ENCODE measurements at places on chromosomes 3 and 15.

- no peak for DNase-seq
Observed at GRCh38 chr3:103752986-103753385, 1318.2 kb downstream of the ZPLD1 start.

GRCh38 chr3:15217841-15218267 lies 11.8 kb downstream of the CAPN7 start:
- DNase-seq = no peak

GRCh38 chr3:123261666-123262065 lies 59.9 kb downstream of the SEC22A start:
- no peak for DNase-seq

DNA sequence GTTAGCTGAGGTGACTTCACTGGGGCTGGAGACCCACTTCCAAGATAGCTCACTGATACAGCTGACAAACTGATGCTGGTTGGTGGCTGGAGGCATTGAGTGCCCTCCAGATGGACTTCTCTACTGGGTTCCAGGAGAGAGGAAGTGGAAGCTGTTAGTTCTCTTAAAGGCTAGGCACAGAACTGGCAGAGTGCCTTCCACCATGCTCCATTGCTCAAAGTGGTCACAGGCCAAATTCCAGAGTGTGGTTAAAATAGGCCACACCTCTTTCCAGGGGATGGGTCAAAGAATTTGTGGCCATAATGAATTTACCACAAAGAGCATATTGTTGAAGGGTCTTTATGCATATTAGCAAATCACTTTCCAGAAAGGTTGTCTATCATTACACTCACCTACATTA lies 74.2 kb downstream of the NMD3 start:
- no peak for DNase-seq

GRCh38 chr3:43695863-43696262 lies 5.1 kb downstream of the ABHD5 start:
- DNase-seq = no peak

GRCh38 chr3:190877925-190878324 lies 15.4 kb upstream of the GMNC start:
- DNase-seq = no peak

- no peak for DNase-seq
Observed at GRCh38 chr3:30048431-30048830, 558.0 kb upstream of the TGFBR2 start.

GRCh38 chr3:54324103-54324502 lies 201.8 kb downstream of the CACNA2D3 start:
- no peak for DNase-seq

- DNase-seq = no peak
Observed at GRCh38 chr15:43515741-43516140, 1.7 kb upstream of the MAP1A start.

- DNase-seq = no peak
Observed at GRCh38 chr3:77042882-77043281, 3.0 kb downstream of the ROBO2 start.

DNA sequence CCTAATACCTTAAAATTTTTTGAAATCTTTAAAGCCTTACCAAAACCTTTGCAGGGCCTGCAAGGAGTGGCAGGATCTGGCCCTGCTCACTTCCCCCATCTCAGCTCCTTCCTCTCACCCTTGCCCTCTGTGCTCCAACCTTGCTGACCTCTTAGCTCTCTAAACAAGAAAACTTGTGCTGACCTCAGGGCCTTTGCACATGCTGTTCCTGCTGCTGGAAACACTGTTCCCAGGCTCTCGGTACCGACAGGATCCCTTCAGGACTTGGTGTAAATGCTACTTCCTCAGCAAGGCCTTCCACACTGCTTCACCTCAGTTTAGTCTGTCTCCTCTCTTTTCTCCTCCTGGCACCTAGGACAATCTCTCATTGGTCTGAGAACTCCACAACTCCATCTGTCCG lies 155.4 kb upstream of the IQSEC1 start:
- no peak for DNase-seq

DNA sequence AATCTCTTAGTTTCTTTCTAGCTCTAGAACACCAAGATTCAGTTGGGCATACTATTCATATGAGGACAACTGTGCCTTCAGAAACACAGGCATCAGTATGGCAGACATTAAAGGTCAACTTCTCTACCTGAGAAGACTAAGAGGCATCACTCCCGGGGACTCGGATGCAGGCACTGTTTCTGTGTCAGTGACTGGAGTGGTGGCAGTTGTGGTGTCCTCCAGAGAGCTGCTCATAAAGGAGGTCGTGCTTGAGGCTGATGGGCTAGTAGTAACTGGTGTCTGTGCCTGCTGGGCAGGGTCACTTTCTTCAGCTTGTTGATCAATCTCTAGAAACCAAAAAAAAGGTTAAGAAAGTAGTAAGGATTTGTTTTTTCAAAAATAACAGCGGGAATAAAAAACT lies 75.2 kb downstream of the FBXL22 start:
- DNase-seq = no peak

DNA sequence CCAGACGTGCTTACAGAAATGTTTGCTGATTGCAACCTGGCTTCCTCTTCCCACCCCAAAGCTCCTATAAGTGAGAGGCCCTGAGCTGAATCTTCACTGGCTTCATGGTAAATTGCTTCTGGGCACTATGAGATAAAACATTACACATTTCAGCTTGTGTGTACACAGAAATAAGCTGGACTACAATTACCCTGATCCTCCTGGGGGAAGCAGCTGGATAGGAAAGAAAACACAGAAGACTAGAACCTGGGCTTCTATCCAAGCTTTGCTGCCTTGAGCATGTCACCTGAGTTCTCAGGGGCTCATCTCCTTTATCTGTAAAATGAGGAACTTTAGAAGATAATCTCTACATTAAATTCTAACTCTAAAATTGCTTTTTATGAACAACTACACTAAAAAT lies 40.3 kb downstream of the THBS1 start:
- no peak for DNase-seq

DNA sequence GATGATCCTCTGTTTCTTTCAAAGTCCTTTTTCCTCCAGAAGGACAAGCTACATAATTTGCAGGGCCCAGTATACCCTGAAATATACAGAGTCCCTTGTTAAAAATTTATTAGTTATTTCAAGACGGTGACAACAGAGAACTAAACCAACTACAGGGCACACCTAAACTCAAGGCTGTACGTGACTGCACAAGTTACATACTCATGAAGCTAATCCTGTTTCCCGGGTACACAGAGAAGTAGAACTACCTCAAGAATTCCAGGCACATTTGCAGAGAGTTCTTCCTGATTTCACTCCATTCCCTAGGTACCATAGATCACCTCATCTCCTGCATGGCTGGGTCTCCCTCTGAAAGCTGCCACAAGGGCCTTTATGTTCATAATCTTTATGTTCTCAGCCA lies 279.4 kb upstream of the ARL6 start:
- DNase-seq = no peak

DNA sequence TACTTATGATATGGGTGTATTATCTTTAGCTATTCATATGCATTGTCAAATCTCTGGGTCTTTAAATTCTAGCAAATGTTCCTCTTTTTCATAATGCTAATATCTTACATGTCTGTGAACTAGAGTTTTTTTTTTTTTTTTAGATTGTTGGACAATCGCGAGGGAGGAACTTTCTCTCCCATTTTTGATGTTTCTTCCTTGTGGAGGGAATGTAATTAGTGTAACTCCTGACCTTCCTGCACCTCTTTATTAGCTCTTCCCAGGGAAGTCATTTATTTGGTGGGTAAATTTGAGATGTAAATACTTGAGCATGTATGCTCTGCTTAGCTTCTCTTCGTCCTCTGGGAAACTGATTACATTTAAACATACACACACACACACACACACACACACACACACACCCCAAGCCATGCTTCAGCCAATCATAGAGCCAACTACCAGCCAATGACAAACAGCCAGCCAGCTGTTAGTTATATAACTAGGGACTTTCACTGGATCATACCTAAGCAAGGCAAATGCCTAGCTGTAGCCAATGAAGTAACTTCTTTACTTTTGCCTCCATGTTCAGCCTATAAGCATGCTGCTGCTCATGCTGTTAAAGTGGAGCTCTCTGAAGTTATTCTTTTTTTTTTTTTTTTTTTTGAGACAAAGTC lies 8.3 kb upstream of the USP8 start:
- no peak for DNase-seq

DNA sequence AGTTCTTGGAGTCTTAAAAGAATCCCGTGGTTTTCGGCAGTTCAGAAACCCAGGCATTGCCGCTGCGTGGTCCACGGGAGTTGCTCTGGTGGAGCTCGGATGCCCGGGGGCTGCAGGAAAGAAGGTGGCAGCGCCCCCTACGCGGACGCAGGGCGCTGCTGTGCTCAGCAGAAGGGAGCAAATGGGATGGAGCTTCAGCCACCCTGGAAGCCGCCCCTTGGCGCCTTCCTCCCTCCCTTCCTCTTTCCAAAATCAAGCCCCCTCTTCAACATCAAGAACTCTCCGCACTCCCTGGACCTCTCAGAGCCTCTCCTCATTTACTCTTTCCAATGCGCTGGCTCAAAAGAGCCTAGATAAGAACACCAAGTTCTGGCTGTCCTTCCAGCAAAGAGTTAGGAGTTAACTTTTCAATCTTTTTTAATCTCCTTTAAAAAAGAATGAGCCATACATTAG lies 880 bp upstream of the CHRNA7 start:
- DNase-seq = no peak

GRCh38 chr15:83078712-83079111 lies 11.7 kb upstream of the BTBD1 start:
- no peak for DNase-seq

DNA sequence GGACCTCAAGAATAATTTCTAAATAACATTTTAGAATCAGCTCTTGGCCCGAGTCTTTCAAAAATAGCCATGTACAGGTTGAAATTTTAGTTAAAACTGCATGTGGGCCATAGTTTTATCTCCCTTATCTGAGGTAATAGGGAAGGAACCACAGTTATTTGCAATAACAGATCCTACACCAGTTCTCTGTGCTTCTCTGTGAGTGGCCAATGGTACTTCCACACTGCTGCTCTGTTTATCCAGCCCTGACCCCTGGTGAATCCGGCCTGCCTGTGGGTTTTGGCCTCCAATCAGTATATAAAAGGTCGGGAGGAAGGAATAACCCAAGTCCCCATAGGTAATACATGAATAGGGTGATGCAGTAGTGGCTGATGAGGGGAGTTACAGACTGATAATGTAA lies 48.0 kb upstream of the TNIK start:
- no peak for DNase-seq

- no peak for DNase-seq
Observed at GRCh38 chr15:64146520-64146884, 5.0 kb upstream of the SNX22 start.

DNA sequence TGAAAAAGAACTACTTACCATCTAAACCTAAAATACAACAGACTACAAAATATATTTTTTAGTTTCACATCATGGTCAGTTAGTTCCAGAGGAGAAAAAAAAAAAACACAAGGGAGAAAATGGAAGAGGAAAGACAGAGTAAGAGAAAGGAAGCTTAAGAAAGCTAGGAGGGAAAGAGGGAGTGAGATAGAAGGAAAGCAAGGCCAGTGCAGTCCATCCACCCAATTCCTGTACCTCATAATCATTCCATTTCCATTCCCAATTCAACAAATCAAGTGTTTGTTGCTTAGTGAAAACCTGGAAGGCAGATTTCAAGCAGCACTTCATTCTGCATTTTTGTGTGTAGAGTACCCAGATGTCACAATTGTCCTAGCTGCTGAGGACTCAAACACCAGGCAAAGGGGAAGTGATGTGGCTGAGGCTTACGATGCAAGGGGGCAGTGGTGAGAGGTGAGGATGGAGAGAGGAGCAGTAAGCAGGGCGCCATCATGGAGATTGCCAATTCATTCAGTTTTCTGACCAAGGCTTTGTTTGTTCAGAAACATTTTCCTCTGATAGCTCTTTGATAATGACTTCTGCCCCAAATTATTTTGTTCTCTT lies 83.6 kb upstream of the GSK3B start:
- no peak for DNase-seq

DNA sequence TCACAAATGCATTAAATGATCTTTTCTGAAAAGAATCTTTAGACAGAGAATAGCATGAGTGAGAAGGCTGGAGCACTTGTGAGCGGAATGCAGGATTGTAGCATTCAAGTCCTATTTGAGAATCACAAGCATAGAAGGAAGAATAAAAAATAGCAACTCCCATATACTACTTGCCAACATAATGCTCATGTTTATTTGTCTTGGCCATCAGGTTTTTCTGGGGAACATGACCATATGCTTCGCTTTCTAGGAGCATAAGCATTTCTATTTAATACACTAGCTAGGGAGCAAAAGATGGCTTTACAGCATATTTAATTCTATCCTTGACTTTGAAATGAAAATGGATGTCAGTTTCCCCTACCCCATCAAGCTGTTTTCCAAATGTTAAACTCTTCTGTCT lies 170.3 kb upstream of the MITF start:
- no peak for DNase-seq

DNA sequence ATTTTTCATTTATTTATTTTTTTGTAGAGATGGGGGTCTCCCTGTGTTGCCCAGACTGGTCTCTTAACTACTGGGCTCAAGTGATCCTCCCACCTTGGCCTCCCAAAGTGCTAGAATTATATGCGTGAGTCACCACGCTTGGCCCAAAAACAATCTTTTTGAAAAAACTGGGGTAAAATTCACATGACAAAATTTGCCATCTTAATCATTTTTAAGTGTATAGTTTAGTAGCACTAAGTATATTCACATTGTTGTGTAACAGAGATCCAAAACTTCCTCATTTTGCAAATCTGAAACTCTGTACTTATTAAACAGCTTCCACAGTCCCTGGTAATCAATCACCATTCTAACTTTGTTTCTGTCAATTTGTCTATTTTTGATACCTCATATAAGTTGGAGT lies 5.2 kb downstream of the SNX1 start:
- no peak for DNase-seq
